Kidney epithelial cell (primary cell): ENCODE measurements at places on chromosomes 16 and 17. TPM values are rescaled to one million over a fixed set of nuclear protein-coding genes. Genes with fewer than 3 reads are reported as not detected.

MMP2 gene
- total RNA-seq: 188 and 216 TPM in 2 replicates

ABCC12 gene
- total RNA-seq: not detected in 2 replicates

GRAP gene
- 1.2 and 1.6 TPM in 2 replicates for total RNA-seq

VWA3A gene
- 0.04 and 0.07 TPM in 2 replicates for total RNA-seq

CYB561 gene
- total RNA-seq: 19.3 and 26.4 TPM in 2 replicates

PNPO gene
- total RNA-seq: 39.7 and 43.5 TPM in 2 replicates

MSRB1 gene
- 11.7 and 12.0 TPM in 2 replicates for total RNA-seq

TBC1D3G gene
- total RNA-seq: not detected in 2 replicates

C16orf92 gene
- total RNA-seq: not detected in 2 replicates

NLRC3 gene
- 0.04 TPM in 1 of 2 replicates, not detected in the other for total RNA-seq
